Endodermal cell (in vitro differentiated cells): ENCODE measurements at places on chromosomes 5 and 9. TPM values are rescaled to one million over a fixed set of nuclear protein-coding genes. Genes with fewer than 3 reads are reported as not detected.

GRCh38 chr9:82668689-82669199 is 394.2 kb downstream of the RASEF start:
- no peak for DNase-seq
- H3K4me3 ChIP-seq: no peak overlapping the region
- H3K27ac ChIP-seq: no peak overlapping the region
- no peaks in the 10 kb centered on the region for H3K4me1 ChIP-seq

DNA sequence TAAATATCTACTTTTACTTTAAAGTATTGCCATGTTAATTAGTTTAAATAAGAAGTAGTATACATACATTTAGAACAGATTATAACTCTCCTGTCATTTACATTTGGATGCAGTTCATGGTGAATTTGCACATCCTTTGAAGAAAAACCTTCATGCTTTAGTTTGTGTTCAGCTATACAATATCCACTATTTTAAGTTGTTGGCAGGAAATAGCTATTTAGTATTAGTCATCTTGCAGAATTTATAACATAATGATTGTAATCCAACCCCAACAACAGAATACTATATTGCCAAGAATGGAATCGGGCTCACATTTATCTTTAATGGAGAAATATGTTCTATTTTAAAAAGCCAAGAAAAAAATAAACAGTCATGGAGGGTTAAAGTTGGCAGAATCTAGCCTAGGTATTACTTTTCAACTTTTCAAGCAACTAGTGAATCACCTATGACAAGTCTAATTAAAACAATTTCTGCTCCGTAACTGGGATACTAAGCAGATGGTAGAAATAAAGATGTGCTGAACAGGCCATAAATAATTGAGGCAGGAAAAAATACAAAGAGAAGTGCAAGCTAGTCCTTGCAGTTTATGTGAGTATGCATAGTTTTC is 1170.6 kb upstream of the NUDT12 start:
- H3K4me1 ChIP-seq: no peaks in the 10 kb centered on the region
- H3K27ac ChIP-seq: no peak overlapping the region
- H3K4me3 ChIP-seq: no peak overlapping the region
- H3K27me3 ChIP-seq: no peaks in the 10 kb centered on the region
- H3K36me3 ChIP-seq: no peaks in the 10 kb centered on the region

Gene HSD17B4
- 408 and 453 TPM in 2 replicates for total RNA-seq

GRCh38 chr9:125812403-125812802 is 65.2 kb downstream of the PBX3 start:
- H3K36me3 ChIP-seq: no peaks in the 10 kb centered on the region
- no peaks in the 10 kb centered on the region for H3K27me3 ChIP-seq
- no peak overlapping the region for H3K27ac ChIP-seq
- no peak overlapping the region for H3K4me3 ChIP-seq
- peaks cover 4% of the 10 kb centered on the region for H3K4me1 ChIP-seq

- no peak for DNase-seq
- no peak overlapping the region for H3K27ac ChIP-seq
- H3K27me3 ChIP-seq: no peaks in the 10 kb centered on the region
- H3K4me3 ChIP-seq: no peak overlapping the region
- no peaks in the 10 kb centered on the region for H3K4me1 ChIP-seq
Measured at GRCh38 chr5:74146796-74147195, 493.7 kb downstream of the ENC1 start.

Gene ZER1
- 33.0 and 34.9 TPM in 2 replicates for total RNA-seq

- H3K36me3 ChIP-seq: no peaks in the 10 kb centered on the region
- no peaks in the 10 kb centered on the region for H3K4me1 ChIP-seq
- H3K27me3 ChIP-seq: no peaks in the 10 kb centered on the region
- DNase-seq: no peak
- H3K4me3 ChIP-seq: no peak overlapping the region
Measured at GRCh38 chr9:89519366-89519805, 21.5 kb upstream of the SEMA4D start.

- no peaks in the 10 kb centered on the region for H3K36me3 ChIP-seq
- no peak overlapping the region for H3K27ac ChIP-seq
- no peaks in the 10 kb centered on the region for H3K4me1 ChIP-seq
Measured at GRCh38 chr9:16386007-16386826, 484.3 kb downstream of the BNC2 start.

DNA sequence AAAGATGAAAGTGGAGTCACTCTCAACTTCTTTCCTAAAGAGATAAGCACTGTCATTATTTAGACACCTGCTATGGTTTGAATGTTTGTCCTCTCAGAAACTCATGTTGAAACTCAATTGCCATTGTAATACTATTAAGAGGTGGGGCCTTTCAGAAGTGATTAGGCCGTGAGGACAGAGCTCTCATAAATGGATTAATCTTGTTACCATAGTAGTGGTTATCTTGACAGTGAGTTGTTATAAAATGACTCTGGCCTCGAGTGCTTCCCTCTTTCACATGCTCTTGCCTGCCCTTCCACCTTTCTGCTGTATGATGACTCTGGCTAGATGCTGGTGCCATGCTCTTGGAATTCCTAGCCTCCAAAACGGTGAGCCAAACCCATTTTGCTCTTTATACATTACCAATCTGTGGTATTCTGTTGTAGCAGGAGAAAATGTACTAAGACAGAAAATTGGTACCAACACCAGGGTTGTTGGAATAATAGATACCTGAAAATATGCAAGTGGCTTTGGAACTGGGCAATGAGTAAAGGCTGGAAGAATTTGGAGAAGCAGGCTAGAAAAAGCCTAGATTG is 38.0 kb downstream of the GDA start:
- H3K27me3 ChIP-seq: no peaks in the 10 kb centered on the region
- DNase-seq: no peak
- H3K27ac ChIP-seq: no peak overlapping the region
- no peaks in the 10 kb centered on the region for H3K36me3 ChIP-seq
- H3K4me3 ChIP-seq: no peak overlapping the region
- H3K4me1 ChIP-seq: no peaks in the 10 kb centered on the region

- H3K4me3 ChIP-seq: no peak overlapping the region
- H3K27ac ChIP-seq: no peak overlapping the region
- no peaks in the 10 kb centered on the region for H3K4me1 ChIP-seq
- DNase-seq: no peak
Measured at GRCh38 chr5:50415912-50416311, 25.2 kb downstream of the EMB start.

- no peak for DNase-seq
- peaks cover 3% of the 10 kb centered on the region for H3K4me1 ChIP-seq
- H3K36me3 ChIP-seq: no peaks in the 10 kb centered on the region
- H3K4me3 ChIP-seq: no peak overlapping the region
- H3K27ac ChIP-seq: no peak overlapping the region
Measured at GRCh38 chr5:109951348-109951747, 261.6 kb downstream of the MAN2A1 start.

GRCh38 chr9:133979921-133980863 is 11.9 kb downstream of the VAV2 start:
- peak overlapping the region; percentile 57 for H3K27ac ChIP-seq
- no peaks in the 10 kb centered on the region for H3K36me3 ChIP-seq
- H3K4me1 ChIP-seq: no peaks in the 10 kb centered on the region

- DNase-seq: no peak
- H3K27ac ChIP-seq: no peak overlapping the region
- no peaks in the 10 kb centered on the region for H3K36me3 ChIP-seq
- H3K4me1 ChIP-seq: no peaks in the 10 kb centered on the region
Measured at GRCh38 chr5:179322071-179323025, 22.9 kb downstream of the ADAMTS2 start.

DNA sequence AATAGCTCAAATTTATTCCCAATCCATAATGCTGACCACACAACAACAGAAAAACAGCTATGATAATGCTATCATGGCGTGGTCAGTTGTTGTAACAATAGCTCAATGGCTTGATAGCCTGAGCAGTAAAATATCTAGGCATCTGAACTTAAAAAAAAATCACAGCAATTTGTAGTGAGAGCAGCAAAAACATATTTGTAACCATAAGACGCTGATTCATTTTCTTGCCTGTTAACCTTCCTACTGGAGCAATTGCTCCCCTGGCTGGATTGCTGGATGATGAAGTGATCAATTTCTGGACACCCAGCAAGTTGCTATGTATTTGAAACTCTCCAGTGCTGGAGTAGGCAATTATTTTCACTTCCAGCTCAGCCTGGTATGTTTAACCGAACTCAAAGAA is 115.1 kb downstream of the PCSK1 start:
- no peak overlapping the region for H3K4me3 ChIP-seq
- H3K27ac ChIP-seq: no peak overlapping the region
- H3K27me3 ChIP-seq: no peaks in the 10 kb centered on the region
- H3K4me1 ChIP-seq: peaks cover 11% of the 10 kb centered on the region

Gene NPDC1
- 55.2 and 60.8 TPM in 2 replicates for total RNA-seq

DNA sequence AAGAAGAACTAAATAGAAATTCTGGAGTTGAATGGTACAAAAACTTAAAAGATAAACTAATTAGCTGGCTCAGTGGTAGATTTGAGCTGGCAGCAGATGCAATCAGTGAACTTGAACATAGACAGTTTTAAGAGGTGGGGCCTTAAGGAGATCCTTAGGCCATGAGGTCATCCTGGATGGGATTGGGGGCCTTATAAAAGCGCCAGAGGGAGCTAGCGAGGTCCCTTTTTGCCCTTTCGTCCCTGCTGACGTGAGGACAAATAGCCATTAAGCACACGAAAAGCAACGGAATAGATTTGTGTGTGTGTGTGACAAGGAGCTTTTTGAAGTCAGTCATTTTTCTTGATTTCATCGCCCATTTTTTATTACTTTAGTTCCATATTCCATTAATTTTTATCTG is 83.3 kb downstream of the ZNF354C start:
- no peaks in the 10 kb centered on the region for H3K27me3 ChIP-seq
- H3K4me3 ChIP-seq: no peak overlapping the region
- DNase-seq: peak; percentile 77
- no peak overlapping the region for H3K27ac ChIP-seq

Gene AIF1L
- 76.0 to 101 TPM (median 93.4 TPM) in 3 replicates for total RNA-seq

DNA sequence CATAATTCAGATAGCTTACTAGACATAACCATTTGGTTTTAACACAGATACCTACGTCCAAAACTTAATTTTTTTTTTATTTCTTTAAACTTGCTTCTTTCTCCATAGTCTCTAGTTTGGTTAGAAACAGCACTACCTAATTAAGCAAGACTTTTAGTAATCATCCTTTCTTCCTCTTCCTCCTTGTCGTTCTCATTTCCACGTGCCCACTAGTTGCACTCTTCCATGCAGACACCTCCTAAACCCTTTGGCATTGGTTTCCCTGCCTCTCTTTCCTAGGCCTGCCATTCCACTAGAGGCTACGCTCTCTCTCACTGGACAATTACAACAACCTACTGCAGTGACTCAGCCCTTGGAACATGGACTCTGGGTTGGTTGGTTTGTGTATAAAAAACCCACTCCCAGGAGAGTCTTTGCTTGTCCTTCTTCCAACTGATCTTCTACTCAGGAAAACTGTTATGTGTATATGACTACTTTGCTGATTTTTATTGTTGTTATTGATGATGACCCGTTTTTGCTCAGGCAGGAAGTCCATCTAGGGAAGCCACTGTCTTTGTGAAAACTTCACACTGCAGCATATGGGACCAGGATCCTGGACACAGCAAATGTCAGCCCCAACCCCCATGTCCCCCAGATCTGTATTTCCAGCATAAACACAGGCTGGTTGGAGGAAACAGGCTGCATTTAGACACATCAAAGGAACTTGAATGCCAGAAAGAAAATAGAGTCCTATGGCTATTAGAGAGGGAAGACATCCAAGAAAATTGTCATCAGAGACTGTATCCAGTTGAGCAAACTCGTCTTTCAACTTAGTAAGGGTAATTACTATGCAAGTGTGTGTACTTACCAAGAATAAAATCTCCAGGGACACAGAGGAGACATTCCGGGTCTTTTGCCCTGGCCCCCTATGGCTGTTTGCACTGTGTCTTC is 503.2 kb downstream of the GADD45G start:
- no peak overlapping the region for H3K27ac ChIP-seq
- H3K4me3 ChIP-seq: no peak overlapping the region
- no peaks in the 10 kb centered on the region for H3K36me3 ChIP-seq
- H3K4me1 ChIP-seq: no peaks in the 10 kb centered on the region

Gene KIF12
- total RNA-seq: 10.2 and 11.4 TPM in 2 replicates

Gene TNFSF8
- total RNA-seq: not detected in 2 replicates

DNA sequence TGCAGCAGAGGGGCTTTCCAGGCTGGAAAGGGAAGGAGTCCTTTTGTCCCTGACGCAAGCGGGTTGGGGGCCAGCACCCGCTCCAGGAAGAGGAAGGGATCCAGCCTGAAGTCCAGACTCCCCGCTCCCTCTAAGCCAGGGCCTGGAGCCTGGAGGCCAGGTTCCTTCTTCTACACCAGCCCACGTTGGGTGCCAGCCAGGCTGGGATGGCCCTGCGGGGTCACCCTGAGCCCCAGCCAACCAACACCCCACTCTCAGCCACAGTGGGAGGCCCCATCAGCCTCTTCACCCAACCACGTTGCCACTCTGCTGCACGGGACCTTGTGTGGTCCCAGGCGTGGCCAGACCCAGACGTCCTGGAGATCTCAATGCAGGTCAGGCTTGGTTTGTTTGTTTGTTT is 970 bp upstream of the FUT7 start:
- H3K4me1 ChIP-seq: no peaks in the 10 kb centered on the region
- peaks cover 12% of the 10 kb centered on the region for H3K27me3 ChIP-seq
- no peak for DNase-seq
- H3K36me3 ChIP-seq: no peaks in the 10 kb centered on the region

DNA sequence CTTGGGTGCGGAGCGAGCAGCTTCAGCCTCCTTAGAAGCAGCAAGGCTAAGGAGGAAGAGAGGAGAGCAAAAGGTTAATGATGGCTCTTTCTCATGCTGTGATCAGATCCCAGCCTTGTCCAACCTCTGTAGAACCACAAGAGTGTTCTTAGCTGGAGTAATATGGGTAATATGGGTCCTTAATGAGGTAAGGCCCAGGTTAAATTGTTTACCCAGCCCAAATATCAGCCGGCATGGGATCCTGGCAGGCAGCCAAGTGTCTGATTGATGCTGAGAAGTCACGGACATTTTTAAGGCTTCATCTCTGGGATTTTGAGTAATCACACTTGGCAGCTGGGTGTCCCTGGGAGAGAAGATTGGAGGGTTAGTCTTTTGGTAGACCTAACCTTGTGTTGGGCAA is 32.3 kb downstream of the GLRA1 start:
- H3K27me3 ChIP-seq: peaks cover 15% of the 10 kb centered on the region
- H3K4me1 ChIP-seq: peaks cover 10% of the 10 kb centered on the region
- no peak overlapping the region for H3K27ac ChIP-seq
- no peak for DNase-seq
- H3K4me3 ChIP-seq: no peak overlapping the region

Gene CCDC69
- total RNA-seq: 4.8 and 6.4 TPM in 2 replicates

DNA sequence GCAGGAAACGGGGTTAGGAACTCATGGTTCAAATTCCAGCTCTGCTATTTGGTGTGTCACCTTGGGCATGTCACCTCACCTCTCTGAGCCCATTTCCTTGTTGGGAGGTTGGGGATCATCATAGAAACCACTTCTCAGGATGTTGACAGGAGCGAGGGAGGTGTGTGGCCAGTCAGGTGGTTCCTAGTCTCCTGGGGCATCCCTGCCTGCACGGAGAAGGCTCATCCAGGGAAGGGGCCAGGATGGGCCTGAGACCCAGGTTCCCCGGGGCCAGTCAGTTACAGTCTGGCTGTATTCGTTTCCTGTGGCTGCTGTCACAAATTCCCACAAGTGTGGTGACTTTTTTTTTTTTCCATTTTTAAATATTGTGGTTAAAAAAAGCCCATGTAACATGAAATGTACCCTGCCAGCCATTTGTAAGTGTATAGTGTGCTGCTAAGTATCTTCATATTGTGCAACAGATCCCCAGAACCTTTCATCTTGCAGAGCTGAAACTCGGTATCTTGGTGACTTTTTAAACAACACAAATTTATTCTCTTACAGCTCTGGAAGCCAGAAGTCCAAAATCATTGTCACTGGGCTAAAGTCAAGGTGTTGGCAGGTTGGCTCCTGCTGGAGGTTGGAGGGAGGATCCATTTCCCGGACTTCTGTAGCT is 78.7 kb upstream of the UNC5A start:
- H3K4me1 ChIP-seq: no peaks in the 10 kb centered on the region
- no peak overlapping the region for H3K27ac ChIP-seq
- DNase-seq: peak; percentile 32
- no peaks in the 10 kb centered on the region for H3K27me3 ChIP-seq

Gene IL33
- total RNA-seq: 0.90 and 0.97 TPM in 2 replicates

Gene SLC44A1
- total RNA-seq: 66.0 to 72.8 TPM (median 69.7 TPM) in 3 replicates

Gene FBP2
- total RNA-seq: not detected in 3 replicates
